Activated naive CD8-positive, alpha-beta T cell treated with anti-CD3 and anti-CD28 coated beads, Interleukin-2, amount 50 U/mL, for 24 hours (primary cell): ENCODE measurements at places on chromosomes 2 and 18.

GRCh38 chr2:40457837-40458236 is 5.9 kb upstream of the SLC8A1 start:
- DNase-seq = no peak

- no peak for DNase-seq
These were observed 128.5 kb downstream of the STK39 start for GRCh38 chr2:168118733-168119514.

DNA sequence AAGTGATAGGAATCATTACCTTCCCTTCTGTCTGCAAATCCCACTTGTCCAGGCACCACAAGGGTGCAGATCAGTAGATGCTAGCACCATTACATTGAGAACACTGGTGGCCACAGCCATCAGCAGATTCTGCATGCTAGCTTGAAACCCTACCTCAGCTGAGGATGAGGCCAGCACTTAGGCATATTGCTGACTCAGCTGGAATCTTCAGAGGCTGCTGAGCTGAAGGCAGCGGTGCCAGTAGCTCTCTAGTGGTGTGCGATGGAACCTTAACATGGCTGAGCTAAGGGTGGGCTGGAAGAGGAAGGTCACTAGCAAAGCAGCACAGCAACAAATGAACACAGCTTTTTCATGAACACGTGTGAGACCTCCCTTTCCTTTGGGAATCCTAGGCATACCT is 19.0 kb upstream of the CPO start:
- no peak for DNase-seq

DNA sequence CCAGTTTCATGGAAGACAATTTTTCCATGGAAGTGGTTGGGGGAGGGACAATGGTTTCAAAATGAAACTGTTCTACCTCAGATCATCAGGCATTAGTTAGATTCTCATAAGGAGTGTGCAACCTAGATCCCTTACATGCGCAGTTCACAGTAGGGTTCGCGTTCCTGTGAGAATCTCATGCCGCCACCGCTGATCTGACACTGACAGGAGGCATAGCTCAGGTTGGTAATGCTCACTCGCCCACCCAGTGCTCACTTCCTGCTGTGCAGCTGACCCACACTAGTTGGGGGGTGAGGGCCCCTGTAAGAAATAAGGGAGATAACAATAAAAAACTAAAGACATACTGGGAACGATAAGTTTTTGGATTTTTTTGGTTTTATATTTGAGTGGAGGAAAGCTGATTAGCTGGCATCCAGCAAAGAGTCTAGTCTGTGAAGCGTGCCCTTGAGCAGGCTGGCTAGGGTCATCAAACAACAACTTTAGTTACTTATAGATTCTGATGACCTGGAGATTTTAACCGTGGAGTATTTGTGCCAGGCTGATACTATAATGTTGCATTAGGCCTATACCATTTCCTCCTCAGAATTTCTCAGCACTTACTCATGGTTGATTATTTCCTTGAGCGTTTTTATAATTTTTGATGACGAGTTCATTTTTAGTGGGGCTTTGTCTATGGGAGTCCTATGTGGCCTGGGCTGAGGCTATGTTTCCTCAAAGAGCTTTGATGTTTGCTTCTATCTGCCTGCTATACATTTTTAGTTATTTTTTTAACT is 6.3 kb upstream of the MCFD2 start:
- no peak for DNase-seq

GRCh38 chr2:117686699-117687098 is 127.8 kb upstream of the DDX18 start:
- no peak for DNase-seq

- DNase-seq = no peak
These were observed 31.9 kb downstream of the CNGA3 start for GRCh38 chr2:98378196-98378595.

DNA sequence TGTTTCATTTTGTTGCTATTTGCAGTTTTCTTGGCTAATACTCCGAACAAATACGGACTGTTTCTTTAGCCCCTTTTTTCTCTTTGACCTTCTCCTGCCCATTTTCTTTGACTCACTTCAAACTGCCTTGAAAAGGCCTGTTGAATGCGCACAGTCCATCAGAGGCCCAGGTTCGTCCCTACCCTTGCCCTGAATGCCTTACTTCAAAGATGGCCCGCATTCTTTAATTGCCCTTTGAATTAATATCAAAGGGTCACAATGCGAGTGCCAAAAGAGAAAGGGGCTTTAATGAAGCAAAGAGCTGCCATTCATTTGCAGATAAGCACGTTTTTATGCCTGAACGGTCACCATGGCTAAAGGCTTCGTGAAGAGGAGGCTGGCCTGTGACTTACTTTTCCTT is 29.7 kb downstream of the PAX3 start:
- no peak for DNase-seq

DNA sequence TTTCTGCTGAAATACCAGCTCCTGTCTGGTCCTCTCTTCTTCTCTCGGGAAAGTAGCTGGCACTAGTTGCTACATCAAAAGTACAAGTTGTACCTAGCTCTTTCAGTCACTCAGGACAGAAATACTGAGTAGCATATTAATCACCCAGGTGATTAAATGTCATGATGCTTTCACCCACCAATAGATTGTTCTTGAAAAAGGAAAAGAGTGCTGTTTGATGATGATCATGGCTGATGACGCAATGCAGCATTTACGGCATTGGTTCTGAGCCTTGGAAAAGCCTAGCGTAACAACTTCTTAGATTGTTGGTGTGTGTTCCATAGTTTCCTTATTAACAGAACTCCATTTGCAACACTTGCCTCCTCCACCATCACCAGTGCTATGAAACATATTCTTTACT is 190.7 kb downstream of the CDH7 start:
- DNase-seq = no peak

- DNase-seq = no peak
These were observed 14.7 kb upstream of the NEU4 start for GRCh38 chr2:241794250-241794823.

GRCh38 chr18:25830787-25831186 is 259.6 kb downstream of the SS18 start:
- DNase-seq = no peak

- no peak for DNase-seq
These were observed 1.2 kb downstream of the SLC35F5 start for GRCh38 chr2:113755035-113755834.

- no peak for DNase-seq
These were observed 533.2 kb upstream of the TNP1 start for GRCh38 chr2:217392930-217393584.

GRCh38 chr2:166179201-166179600 is 51.4 kb upstream of the SCN1A start:
- DNase-seq = no peak

- no peak for DNase-seq
These were observed 20.6 kb upstream of the LOXHD1 start for GRCh38 chr18:46677611-46678010.

GRCh38 chr18:35247412-35248249 is 6.8 kb downstream of the ZNF397 start:
- no peak for DNase-seq

- no peak for DNase-seq
These were observed 349.8 kb downstream of the CDH19 start for GRCh38 chr18:66254121-66254520.

DNA sequence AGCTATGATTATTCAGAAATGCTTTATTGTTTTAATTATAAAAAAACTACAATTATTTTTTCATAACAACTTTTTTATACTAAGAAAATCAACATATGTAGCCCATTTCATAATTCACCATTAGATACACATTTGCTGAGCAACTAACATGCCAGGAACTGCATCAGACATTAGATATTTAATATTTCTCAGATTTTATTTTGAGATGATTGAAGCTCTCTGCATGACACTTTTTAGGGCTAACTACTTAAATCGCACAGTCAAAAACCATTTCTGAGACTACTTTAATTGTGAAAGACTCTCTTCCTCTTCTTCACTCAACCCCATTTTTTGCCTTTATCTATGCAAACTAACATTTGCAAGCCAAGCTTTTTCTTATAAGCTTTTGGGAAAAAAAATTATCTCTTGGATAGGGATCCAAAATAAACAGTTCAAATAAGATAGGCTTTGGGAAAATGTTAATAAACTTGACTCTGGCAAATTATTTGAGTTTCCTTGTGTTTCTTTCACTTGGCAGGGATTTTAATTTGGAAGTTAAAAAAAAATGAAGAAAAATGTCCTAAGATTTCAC is 9.1 kb upstream of the COL3A1 start:
- no peak for DNase-seq

GRCh38 chr2:121825003-121825950 is 69.8 kb downstream of the TSN start:
- DNase-seq = no peak

- no peak for DNase-seq
These were observed 17.5 kb downstream of the LYPD1 start for GRCh38 chr2:132652474-132652873.

- DNase-seq = no peak
These were observed 188.1 kb downstream of the CAMKMT start for GRCh38 chr2:44549856-44550255.

DNA sequence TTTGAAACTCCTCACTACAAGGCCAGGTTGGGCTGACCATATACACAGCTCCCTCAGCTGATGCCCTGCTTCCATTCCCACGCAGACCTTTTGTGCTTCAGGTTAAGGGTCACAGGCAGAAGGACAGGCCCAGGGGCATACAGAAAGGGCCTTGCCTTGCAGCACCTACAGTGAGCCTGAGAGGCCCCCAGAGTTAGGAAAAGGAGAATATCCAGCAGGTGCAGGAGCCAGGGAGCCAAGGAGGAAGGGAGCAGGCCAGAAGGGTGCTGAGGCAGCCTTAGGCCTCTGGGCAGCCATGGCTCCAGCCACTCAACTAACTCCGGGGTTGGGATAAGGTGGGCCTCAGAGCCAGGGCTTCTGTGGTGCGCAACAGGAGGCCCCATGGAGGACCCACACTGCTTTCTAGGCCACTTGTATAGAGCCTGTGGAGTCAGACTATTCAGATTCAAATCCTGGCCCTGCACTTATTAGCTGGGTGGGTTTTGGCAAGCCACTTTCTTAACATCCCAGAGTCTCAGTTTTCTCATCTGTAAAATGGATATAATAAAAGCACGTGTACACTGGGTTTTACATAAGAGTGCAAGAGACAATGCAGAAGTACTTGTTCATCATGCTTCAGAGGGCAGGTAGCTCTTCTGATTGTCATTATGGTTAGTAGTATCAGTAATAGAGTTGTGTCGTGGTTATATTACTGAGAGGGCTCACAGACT is 214.6 kb upstream of the HAAO start:
- no peak for DNase-seq

GRCh38 chr2:12718711-12719399 is 2.1 kb downstream of the TRIB2 start:
- DNase-seq = no peak

- no peak for DNase-seq
These were observed 39.3 kb downstream of the RTN4 start for GRCh38 chr2:55010915-55011314.

GRCh38 chr18:6677086-6677485 is 52.4 kb upstream of the ARHGAP28 start:
- DNase-seq = no peak

- DNase-seq = no peak
These were observed 28.8 kb downstream of the COLEC12 start for GRCh38 chr18:471716-472115.
